ENCODE measurements at places on chromosomes 6 and 20.

- no peak for DNase-seq
Measured at GRCh38 chr6:74782346-74782745, 423.5 kb downstream of the COL12A1 start.

- DNase-seq, result no peak
Measured at GRCh38 chr6:84763886-84764331, 489 bp downstream of the TBX18 start.

- DNase-seq, result no peak
Measured at GRCh38 chr20:43824309-43825050, 90.2 kb upstream of the TOX2 start.

- no peak for DNase-seq
Measured at GRCh38 chr6:111938710-111939109, 65.5 kb upstream of the FYN start.

DNA sequence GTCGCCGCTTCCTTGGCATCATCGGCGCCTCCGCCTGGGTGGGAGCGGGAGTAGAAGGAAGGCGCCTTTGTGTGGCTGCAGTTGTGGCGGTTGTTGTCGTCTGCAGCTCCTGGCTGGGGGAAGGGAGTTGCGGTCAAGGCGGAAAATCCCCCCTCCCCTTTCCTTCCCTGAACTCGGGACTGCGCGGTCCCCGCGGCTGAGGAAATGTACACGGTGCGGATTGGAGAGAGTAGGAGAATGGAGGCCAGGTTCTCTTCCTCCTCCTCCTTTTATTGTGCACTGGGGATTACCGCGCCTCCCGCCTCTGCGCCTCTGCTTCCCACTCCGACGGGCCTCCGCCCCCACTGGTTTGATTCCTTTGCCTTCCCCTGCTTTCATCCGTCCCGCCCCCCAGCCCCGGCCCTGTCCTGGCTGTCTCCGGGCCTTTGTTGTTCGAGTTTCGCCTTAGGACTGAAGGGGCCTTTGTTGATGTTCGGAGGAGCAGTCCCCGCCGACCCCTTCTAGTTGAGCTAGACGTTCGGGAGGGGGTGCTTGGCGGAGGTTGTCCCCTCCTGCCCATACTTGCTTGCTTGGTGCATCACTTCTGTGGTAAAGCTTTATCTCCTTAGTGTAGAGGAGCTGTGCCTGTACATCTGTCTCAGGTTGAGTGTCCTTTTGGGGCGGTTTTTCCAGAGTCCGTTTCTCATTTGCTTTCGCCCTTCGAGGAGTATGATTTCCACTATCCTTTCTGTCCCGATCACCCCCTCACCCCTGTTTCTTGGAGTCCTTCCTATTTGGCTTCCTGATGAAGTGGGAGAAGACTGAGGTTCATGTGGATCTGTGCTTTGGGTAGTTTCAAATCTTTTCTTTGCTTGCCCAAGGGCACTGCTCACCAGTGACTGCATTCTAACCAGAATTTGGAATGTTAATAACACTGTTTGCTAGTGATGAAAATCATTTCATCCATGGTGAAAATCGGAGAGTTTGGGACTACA lies 764 bp downstream of the ZNF292 start:
- no peak for DNase-seq

DNA sequence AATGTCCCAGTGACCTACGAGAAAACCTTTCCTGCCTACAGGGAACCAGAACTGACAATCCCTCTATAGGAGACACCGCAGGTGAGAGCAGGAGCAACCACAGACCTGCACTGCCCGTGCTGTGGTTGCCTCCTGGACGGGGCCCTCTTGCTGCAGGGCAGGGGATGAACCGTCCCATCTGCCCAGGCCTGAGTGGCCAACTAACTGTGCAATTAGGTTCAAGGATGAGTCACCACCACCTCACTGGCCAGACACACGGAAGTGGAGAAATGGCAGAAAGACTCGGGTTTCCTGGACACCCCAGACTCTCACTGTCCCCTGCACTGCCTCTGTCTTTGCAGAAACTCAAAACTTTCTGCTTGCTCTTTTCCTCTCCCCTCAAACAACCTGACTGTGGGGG lies 13.8 kb upstream of the HLA-G start:
- no peak for DNase-seq
